ENCODE measurements at places on chromosomes 6 and 20. TPM values are rescaled to one million over a fixed set of nuclear protein-coding genes. Genes with fewer than 3 reads are reported as not detected.

The RSPH3 gene
- 3.2 TPM for total RNA-seq

DNA sequence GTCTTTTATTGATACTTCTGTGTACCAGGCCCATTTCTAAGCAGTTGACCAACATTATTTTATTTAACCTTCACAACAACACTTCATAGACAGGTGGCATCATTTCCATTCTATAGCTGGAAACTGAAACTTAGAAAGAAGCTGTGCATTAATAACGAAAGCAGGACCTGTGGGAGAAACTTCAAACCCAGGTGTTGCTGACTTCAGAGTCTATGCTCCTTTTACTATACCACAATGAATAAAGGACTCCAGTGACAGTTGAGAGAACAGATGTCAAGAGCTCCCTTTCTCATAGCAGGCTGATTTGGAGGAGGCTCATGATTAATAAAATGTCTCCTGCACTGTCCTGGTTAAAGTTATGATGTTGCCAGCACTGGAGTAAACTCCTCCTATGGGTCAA is 56.6 kb upstream of the POU3F2 start:
- DNase-seq = peak; percentile 31

DNA sequence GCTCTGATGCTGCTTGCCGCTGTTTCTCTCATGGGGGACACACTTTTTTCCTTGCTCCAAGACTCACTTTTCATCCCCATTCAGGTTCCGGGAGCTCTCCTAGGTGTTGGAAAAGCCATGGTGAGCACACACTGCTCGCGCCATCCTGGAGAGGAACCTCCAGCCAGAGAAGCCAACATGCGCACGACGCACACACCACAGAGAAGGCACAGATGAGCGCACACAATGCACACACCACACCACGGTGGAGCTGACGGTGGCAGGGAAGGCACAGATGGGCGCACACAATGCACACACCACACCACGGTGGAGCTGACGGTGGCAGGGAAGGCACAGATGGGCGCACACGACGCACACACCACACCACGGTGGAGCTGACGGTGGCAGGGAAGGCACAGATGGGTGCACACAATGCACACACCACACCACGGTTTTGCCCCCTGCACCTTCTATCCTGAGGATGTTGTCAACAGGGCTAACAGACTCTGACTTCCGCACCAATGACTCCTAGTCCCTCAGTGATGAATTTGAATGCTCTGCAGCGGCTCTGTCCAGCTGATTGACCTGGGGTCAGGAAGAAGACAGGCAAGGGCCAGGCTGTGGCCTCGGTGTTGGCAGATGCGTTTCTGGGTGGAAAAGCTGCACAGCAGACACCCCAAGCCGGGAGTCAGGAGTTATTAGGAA is 154.7 kb downstream of the ERMARD start:
- DNase-seq = no peak

- DNase-seq = no peak
Measured at GRCh38 chr20:237489-237888, 10.4 kb downstream of the DEFB129 start.

DNA sequence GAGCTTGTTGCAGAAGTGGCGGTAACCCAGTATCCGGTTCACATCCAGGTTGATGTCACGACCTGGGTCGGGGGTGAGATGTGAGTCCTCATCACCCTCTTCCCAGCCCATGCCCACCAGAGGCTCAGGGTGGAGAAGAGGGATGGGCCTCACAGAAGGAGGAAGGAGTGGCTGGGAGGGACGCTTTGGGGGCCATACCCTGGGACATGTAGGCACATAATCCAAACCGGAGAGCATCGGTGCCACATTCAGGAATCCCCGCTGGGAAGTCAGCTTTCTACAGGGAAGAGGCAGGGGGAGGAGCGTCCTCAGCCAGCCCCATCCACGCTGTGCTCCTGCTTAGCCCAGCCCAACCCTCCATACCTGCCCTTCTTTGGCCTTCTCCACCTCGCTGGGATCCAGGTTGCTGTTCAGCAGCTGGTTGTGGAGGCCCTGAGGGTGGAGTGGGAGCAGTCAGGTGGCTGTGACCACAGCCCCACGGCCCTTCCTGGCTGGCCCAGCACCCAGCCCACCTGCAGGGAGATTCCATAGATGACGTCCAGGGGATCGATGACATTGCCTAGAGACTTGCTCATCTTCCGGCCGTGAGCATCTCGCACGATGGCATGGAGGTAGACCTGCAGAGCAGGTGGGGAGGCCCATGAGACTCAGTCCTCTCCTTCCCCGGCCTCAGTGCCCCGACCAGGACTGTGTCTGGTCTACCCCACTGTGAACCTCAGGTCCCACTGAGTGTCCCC is 3.5 kb upstream of the VWA7 start:
- DNase-seq = no peak

GRCh38 chr20:2463616-2464365 is 6.8 kb downstream of the SNRPB start:
- DNase-seq = no peak

GRCh38 chr6:148349466-148349865 is 6.8 kb downstream of the SASH1 start:
- no peak for DNase-seq

The KCNK5 gene
- 4.2 TPM for total RNA-seq

GRCh38 chr6:51049983-51050877 is 231.6 kb downstream of the TFAP2B start:
- DNase-seq = no peak

The TEAD3 gene
- total RNA-seq = 0.28 TPM

The ARMC12 gene
- total RNA-seq = 1.0 TPM

- no peak for DNase-seq
Measured at GRCh38 chr20:34010405-34010931, 16.8 kb downstream of the RALY start.

GRCh38 chr6:160054913-160055312 is 66.7 kb upstream of the SLC22A1 start:
- DNase-seq = no peak

The KIF25 gene
- total RNA-seq = not detected

GRCh38 chr6:121641158-121641557 is 205.7 kb downstream of the GJA1 start:
- no peak for DNase-seq

The TCF15 gene
- not detected for total RNA-seq

DNA sequence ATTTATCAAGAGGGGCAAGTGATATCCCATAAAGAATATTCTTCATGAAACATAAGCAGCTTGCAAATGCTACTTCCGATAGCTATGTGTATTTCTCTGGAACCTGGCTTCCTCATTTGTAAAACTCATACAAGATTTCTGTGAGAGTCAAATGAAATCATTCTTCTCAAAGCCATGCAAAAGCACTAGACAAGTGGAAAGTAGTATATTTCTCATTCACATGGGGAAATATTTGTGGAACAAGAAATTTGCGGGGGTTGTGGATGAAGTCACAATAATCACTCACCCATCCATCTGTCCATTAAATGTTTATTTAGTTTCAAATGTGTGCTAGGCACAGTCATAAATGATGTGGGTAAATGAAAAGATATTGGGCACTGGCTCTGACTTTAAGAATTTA is 150.5 kb downstream of the IPCEF1 start:
- no peak for DNase-seq

The VSX1 gene
- total RNA-seq = not detected

The APOBEC2 gene
- total RNA-seq = not detected

The UST gene
- total RNA-seq = 2.4 TPM

GRCh38 chr20:2745936-2746635 is 53.5 kb downstream of the EBF4 start:
- no peak for DNase-seq

DNA sequence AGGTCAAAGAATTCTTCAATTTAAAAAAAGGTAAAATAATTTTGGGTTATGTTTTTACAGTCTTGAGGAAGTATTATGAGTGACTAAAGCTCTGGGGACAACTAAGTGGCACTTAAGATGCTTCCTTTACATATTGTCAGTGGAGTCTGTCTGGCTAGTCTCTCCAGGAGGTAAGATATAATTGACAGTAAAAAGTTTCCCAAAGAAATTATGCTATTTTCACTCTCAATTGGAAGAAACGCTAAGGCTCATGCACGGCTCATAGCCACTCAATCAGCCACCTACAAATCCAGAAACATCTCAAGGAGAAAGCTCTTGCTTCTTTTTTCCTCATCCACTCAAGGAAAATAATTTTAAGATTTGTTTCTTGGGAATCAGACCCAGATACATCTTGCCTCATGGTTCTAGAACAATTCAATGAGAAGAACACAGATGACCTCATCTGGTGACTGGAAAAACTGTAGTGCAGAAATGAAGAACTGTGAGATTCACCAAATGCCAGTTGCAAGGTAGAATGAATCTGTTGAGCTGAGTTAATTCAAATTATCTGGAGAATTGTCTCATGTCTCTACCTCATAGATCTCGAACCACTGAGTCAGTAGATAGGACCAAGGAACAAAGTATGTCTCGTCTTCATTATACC is 252.9 kb downstream of the TPBG start:
- no peak for DNase-seq

DNA sequence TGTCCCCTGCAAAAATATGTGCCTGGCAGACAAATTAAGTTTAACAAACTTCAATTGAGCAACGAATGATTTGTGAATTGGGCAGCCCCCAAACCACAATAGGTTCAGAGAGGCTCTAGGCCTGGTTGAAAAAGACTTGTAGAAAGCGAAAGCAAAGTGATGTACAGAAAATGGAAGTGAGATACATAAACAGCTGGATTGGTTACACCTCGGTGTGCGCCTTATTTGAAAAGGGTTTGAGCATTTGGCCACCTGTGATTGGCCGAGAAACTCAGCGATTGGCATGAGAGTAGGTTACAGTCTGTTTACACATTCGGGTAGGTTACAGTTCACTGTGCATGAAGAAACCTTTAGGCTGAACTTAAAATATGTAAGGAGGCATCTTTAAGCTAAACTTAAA is 136.9 kb downstream of the CD83 start:
- peak; percentile 53 for DNase-seq

- DNase-seq = no peak
Measured at GRCh38 chr20:46787991-46788762, 78.7 kb downstream of the SLC2A10 start.

DNA sequence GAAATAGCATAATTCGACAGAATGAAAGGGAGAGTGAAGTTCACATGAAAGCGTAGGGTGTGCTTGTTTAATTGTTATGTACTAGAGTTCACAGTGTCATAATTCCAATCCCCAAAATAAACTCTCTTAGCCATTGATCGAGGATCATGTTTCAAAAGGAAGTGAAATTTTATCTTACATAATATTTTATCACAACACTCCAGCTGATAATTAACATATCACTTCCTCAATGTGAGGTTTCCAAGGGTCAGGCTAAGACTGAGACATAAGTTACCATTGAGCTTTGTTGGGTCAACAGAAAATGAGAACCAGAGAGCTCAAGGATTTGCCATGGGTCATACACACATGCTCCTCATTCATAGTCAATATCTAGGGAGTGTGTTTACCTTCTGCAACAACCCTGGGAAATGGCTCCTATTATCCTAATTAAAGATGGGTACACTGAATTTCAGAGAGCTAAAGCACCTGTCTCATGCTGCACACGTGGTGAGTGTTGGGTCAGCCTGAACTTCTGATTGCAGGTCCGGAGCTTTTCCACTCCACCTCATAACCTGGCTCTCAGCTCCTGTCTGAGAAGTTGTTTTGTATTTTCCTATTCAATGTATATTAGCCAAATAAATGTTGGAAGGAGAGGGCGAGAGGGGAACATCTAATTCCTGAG is 3.0 kb downstream of the GSTA2 start:
- no peak for DNase-seq

DNA sequence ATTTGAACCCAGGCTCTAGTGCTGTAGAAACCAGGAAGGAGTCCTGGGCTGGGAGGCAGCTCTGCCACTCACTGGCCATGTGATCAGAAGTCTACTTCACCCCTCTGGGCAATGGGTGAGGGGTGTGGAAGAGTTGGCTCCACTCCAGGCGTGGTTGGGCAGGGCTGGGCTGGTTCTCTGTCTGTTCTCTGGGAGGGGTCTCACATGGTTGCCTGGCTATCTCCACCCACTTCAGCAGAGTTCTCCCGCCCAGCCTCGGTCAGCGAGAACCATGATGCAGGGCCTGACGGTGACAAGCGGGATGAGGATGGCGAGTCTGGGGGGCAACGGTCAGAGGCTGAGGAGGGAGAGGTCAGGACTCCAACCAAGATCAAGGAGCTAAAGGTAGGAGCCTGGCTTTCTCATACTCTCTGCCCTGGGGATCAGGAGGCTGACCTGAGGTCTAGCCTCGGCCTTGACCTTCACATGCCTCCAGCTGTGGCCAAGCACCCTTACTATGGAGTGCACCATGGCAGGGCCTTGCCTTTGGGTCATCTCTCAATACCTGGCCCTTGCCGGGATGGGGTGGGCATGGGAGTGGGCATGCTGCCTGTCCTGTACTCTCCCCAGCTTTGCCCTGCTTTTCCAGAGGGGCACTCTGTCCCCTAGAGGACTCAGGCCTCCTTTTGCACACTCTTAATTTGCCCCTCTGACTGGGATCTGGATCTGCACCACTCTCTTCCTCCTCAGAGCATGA is 39.6 kb downstream of the EPB41L1 start:
- no peak for DNase-seq

The FAM184A gene
- total RNA-seq = 0.19 TPM

DNA sequence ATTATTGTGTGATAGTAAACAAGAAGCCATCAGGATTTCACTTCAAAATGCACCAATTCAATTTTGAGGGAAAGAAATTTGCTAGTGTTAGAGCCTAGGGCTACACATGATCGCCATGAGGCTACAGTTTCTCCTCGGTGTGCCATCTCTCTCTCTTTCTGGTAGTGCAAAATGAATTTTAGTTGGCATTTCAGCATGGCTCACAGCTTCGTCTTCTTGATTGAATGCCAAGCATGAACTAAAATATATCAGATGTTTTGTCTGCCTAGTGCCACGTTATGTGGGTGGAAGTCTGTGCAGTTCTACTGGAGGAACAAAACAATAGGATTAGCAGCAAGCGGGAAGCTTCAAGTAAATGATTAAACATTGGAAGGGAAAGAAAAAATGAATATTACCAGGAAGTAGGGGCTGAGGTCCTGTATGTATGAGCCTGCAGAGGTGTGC is 6.8 kb upstream of the MRAP2 start:
- DNase-seq = no peak

DNA sequence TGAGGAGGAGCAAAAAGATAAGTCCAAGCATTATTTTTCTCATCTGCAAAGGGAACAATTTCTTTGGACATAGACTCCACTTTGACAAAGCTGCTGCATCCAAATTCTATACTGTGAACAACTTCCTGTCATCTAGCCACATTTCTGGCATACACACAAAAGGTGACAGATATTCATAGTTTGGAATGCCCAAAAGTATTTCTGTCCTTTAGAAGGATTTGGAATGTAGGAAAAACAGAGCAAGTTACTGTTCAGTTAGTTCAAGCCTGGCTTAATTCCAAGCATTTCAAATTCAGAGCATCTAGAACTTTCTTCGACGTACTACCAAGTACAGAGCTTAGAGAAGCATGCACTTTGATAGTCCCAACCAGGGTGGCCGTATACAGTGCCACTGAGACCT is 134.0 kb downstream of the PDE7B start:
- no peak for DNase-seq

The RAD21L1 gene
- not detected for total RNA-seq

The PHACTR2 gene
- total RNA-seq = 12.3 TPM

The PTPRK gene
- 0.85 TPM for total RNA-seq

DNA sequence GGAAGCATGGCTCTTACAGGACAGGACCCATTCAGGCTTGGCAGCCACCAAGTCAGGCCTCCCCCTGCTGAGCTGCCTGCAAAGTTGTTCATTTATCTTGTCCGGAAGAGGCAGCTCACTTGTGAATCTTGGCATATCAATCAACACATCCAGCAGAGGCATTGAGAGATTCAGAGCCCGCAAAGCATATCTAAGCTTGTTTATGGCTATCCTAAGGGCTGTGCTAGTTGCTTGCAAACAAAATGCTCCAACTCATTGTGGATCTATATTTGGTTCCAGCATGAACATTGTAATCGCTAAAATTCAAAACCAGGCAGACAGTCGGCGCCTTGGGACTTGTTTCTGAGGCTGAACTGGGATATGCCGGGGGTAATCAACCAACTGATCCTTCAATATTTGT is 106.1 kb downstream of the UNC5CL start:
- DNase-seq = no peak

All from GM12878 (cell line).